Activated T-helper 1 cell treated with anti-CD3 and anti-CD28 coated beads, Interleukin-2, amount 50 U/mL, for 16 hours (primary cell): ENCODE measurements at places on chromosomes 5 and 9.

- no peak for DNase-seq
Observed at GRCh38 chr5:32360906-32361305, 48.2 kb upstream of the MTMR12 start.

DNA sequence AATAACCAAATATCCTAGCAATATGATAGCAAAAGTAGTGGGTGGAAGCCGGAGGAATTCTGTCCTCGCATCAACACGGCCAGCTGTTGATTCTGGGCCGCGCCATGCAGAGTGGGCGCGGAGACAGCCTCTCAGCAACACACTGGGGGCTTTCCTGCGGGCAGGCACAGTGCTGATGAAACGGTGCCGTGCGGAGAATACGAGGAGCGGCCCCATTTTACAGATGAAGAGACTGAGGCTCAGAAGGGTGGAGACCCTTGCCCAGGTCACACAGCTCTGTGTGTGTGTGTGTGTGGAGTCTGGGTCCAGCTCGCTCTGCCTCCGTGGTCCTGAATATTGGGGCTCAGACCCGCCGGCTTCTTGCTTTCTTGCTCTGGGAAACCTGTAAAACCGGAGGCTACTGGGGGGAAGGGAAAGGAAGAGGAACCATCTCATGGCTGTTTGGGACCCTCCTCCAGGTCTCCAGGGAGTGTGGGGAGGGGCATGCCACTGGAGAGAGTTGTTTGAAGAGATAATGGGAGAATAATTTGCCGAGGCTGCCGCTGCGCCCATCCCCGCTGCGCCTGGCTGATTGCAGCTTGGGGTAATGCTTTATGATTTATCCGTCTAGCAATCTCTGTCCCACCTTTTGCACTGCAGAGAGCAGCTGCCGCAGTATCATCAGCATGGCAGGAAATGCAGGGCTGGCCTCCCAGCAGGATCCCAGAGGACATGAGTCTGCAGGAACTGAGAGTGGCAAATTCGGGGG, 36.6 kb downstream of the NCS1 start:
- DNase-seq, result no peak

DNA sequence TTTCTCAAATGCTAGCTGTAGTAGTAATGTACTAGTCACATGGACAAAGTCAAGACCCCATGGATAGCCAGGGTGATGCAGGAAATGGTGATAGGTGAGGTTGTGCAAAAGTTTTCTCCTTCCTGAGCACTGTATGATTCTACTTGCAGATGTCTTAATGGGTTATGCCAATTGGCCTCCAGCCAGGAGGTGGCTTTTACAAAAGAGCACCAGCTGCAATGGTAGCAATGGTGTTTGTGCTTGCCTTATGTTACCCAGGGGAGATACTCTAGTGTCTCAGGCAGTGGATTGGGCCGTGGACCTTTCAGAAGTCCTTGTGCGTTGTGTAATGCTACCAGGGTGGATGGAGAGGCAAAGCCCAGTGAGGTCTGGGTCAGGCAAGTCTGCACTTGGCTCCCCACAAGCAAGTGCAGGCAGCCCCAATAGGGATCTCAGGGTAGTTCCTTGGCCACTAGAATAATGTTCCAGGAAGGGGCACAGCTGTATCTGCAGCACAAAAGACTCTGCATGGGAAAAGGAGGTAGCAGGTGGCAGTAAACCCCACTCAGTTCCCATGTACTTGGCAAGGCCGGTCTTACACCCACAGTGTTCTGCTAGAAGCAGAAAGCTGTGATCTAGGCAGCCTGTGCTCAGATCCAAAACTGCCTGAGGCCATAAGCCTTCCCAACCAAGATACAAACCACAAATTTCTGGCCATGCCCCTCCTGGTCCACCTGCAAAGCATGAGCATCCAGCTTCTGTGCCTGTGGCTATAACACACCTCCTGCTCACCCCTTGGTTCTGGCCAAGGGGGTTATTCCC, 46.4 kb upstream of the EDIL3 start:
- no peak for DNase-seq

DNA sequence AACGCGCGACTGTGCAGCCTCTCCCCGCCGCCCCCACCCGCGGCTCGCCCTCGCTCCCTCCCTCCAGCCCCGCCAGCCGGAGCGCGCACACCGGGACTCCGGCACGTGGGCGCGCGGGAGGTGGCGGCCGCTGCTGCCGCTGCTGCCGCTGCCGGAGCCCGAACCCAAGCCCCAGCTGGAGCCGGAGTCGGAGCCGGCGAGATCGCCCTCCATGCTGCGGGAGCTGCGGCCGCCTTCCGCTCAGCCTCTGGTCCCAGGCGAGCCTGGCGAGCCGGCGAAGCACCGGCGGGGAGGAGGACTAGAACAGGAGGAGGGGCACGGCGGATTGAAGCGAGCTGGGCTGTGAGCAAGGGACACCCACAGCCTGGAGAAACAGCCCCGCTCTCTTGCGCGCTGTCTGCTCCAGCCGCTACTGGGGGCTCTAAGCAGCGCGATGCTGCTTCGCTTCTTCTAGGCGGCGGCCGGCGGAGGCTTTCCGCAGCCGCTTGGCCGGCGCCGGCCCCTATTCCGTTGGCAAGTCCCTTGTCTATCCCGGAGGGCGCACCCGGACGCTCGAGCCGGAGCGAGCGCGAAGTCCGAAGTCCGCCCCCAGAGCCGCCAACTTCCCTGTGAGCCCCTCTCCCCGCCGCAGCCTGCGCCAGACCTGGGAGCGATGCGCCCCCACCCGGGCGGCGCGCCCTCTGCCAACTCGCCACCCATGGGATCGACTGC, 598.7 kb upstream of the SGCD start:
- no peak for DNase-seq

- no peak for DNase-seq
Observed at GRCh38 chr9:127537792-127538191, 74.3 kb upstream of the STXBP1 start.

DNA sequence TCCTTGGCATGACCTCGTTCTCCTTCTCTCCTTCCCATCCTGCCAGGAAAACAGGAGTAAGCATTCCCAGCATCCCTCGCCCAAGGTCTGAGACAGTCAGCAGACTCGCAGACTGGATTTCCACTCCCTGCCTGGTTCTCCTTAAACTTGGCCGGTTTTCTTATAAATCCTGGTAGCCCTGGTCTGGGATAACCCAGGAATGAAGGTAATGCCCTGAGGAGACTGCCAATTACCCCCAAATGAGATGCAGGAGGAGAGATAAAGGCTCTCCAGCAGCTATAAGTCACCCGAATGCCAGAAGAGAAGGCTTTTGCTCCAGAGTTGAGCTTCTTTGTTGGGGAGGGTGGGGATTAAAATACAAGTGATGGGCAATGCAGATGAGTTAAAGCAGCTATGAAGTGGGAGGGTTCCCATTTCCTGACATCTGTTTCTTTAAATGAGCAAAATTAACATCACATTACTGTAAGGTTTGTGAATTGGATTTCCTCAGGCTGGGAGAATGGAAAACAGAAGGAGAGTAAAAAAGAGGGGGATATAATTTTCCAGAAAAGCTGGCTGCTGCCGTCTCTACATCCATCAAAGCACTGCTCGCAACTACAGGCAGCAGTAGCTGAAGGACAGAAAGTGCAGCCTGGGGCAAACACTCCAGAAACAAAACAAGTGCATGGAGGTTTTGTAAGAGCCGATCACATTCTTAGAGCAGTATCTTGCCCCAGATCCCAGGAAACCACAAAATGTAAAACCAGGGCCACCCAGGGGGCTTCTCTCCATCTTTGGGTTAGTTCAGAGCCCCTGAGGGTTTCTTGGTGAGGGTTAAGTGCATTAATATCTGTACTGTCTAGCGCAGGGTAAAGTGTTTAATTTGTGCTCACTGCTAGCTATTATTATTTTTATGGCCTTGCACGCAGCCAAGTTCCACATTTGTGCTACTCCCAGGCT, 177.6 kb upstream of the PANK3 start:
- DNase-seq, result no peak

GRCh38 chr9:69172895-69173294, 1.2 kb upstream of the TJP2 start:
- DNase-seq, result no peak

DNA sequence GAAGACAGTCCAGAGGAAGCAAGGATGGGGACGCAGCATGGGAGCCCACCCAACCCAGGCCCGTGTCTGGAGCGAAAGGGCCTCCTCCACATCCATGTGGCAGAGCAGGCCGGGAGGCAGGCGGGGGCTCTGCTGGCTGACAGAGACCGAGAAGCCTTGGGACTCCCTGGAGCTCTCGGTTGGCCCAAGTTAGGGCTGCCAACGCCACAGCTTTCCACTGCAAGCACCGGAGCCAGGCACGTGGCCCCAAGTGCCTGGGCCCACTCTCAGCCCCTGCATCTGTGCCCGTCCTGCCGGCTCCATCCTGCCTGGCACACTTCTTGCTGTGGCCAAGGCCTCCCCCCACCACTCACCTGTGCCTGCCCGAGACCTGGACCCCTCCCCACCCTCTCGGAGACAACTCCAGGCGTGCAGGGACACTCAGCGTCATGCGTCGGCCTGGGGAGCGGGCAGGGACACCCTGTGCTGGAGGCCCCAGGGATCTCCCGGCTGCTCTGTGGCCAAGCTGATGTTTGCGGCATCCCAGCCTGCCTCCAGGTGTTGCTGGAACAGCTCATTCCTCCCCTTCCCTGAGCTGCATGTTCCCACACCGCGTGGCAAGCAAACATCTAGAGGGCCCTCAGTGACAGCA, 31.5 kb downstream of the SLC6A3 start:
- DNase-seq, result no peak

DNA sequence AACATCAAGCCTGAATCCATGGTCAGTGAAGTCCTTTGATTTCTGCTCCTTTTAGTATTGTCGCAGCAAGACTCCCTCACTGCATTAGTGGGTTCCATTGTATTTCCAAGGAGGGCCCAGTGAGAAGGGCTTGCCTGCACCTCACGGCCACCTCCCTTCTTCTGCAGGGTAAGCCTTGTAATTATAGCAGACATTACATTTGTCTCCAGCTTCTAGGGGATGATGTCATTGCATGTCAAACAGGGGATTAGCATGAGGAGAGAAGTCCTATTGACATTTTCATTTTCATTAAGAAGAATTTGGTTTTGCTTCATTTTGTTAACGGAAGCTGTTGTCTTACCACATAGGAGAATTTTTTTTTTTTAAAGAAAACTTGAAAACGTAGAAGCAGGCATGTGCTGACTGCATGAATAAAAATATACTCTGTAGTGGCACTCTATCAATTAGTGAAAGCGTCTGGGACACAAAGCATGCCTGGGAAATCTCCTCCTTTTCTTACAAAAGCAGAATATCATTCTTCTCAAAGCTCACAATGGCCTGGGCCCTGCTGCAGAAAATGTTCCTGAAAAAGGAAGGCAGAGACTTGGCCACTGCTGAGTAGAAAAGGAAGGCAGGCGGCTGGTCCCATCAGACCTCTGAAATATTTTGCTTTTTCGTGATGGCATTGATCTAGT, 27.1 kb downstream of the MAP1B start:
- DNase-seq, result no peak

- no peak for DNase-seq
Observed at GRCh38 chr9:77680581-77680980, 32.5 kb upstream of the GNA14 start.

DNA sequence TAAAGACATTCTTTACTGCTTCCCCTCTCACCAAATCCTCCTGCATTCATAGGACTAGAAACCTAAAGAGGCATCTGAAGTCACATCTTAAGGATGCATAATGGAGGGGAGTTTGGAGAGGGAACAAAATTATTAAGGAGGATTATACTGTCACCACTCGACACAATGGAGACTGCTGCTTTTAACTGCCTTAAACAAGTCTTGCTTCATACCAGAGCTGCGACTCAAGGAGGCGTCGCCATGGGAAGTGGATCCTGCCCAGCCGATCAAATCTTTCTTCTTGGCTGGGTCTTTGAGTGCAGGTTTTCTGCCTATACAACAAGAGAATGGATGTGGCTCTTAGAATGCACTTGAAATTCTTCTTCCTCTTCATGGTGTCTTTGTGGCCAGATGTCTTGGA, 66.7 kb upstream of the FOXE1 start:
- no peak for DNase-seq

GRCh38 chr9:94085062-94085639, 887 bp downstream of the PTPDC1 start:
- no peak for DNase-seq

DNA sequence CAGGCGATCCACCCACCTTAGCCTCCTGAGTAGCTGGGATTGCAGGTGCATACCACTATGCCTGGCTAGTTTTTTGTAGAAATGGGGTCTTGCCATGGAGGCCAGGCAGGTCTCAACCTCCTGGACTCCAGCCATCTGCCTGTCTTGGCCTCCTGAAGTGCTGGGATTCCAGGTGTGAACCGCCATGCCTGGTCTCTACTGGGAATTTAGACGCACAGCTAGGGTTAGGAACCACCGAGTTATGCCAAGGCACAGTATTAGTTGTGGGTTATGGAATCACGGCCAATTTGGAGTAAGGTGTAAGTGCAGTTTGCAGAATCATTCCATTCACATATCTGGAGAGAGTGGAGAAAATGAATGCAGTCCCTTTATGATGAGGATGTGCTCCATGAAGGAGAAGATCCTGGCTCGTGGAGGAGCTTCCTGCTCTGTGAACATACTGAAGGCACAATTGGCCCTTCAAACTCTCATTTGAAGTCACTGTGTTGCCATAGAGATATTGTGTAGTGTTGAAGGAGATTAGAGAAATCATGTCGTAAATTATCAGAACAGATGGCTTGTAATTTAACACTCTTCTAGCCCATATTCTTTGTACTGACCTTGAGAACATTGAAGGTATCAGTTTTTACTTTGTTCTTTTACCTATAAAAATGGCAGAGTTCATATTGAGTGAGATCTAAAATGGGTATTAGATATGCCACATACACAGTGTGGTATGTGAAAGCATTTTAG, 18.8 kb downstream of the TRIO start:
- DNase-seq, result no peak
